ENCODE measurements at places on chromosomes 12 and 14. TPM values are rescaled to one million over a fixed set of nuclear protein-coding genes. Genes with fewer than 3 reads are reported as not detected.

- DNase-seq = no peak
Measured at GRCh38 chr12:51409846-51410245, 14.8 kb upstream of the SLC4A8 start.

DNA sequence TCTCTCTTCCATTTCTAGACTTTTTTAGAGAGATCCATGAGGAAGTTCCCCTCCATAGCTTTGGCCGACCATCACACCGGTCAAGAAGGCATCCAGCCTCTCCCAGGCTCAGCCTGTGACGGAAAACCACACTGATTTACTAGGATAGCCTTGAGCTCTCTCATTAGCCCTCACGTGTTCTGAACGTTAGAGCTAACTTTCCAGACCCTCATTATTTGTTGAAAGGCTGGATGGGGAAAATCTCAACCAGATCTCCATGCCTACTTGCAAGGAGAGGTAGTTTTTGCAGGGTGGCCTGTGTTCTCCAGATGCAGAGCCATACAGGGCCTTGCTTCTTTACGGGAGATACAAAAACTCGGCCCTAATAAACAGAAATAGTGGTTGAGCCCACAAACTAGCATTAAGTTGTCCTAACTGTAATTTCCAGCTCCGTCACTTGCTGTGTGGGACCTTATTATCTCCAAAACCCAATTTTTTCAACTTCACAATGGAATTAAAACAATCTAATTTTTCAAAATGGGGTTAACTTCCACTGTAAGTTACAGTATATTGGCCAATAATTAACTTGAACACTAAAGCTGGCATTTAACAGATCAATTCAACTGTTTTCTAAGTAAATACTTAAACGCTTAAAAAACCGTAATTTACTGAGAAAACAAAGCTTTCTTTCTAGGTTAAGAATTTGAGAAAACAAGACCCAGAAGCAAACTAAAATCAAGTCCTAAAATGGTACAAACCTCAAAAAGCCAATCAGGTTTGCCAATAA is 65.3 kb downstream of the KLHL28 start:
- no peak for DNase-seq

DNA sequence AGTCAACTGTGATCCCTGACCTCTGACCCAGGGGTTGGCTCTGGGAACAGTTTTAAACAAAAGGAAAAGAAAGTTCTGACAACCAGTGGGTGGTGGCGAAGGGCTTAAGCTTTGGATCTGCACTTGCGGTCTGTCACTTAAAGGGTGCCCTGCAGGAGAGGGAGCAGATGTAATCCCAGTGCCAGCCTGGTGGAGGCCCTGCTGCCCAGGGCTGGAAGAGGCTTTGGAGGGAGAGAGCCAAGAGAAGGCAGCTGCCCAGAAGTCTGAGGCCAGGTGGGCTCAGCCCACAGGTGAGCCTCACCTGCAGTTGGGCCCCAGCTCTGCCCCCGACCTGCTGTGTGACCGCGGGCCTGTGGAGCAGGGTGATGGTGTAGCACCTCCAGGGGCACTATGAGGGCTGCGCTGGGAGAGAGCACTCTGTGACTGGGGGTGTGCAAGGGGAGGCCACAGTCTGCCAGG is 19.1 kb downstream of the SH2B3 start:
- no peak for DNase-seq

DNA sequence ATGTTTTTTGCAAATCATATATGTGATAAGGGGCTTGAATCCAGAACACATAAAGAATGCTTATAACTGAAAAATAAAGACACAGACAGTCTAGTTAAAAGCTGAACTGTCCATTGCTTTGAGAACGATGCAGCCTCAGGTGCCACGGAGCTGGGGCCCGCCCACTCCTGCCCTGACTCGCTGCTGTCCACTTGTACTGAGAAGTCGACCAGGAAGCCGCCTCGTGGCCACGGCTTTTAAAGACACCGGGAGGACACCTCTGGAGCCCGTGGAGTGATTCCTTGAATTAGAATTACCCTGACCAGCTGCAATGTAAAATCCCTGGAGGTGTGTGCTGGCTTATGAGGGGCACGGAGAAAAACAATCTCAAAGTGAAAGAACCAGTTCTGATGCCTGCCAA is 23.9 kb upstream of the TEX22 start:
- DNase-seq = no peak

DNA sequence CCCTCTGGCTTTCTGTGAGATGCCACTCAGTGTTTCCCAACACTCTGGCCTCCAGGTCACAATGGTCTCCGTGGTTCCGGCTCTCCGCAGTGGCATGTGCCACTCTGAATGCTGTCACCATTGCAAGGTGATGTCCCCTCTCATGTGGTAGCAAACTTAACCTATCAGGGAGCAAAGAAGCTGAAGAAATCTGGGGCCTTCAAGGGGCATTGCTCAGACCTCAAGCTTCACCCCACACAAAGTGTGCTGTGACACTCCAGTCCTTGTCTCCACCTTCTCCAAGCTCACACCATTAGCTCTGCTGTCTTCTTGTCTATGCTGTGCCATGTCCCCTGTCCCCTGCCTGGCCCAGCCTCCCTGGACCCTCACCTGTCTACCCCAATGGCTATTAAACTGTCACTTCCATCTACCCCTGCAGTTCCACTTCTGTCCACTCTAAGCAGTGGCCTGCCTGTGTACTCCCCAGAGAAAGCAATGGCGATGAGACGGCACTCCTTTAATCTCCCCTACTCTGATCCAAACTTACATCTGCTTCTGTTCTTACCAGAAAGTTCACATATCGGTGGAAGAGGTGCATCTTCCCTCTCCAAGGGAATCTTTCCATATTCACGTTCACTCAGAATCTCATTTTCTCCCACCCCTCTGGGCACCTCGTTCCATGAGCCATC is 93.7 kb downstream of the DHRS2 start:
- DNase-seq = no peak

The ISM2 gene
- 0.33 TPM for total RNA-seq

The DAO gene
- total RNA-seq = not detected

The IQSEC3 gene
- 0.33 TPM for total RNA-seq
